Ammon's horn (tissue), 1 donor: ENCODE measurements at places on chromosomes 13 and 19.

- no peak for DNase-seq
These were observed 2.7 kb upstream of the PLA2G4C start for GRCh38 chr19:48113190-48113917.

DNA sequence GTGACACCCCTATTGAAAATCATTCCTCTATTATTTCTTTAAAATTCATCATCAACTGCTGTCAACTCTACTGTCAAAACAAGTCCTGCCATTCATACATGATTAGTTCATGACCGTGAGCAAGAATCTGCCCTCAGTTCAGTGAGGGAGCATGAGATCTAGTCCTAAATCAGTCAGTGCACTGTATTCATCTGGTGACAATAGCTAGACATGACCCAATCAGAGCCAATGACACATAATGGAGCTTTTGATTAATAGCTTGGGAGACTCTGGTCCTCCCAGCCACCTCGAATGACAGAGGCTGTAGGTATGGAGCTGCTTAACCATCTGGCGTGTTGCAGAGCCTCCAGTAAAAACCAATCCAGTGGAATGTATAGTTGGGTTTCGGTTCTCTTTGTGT, 46.9 kb upstream of the ARGLU1 start:
- no peak for DNase-seq

- DNase-seq: peak; percentile 36
These were observed at the start of gene TBXA2R for GRCh38 chr19:3606690-3607289. TSS of gene TBXA2R (minus strand) at chr19:3606875. CDS start at chr19:3600634, 6,241 bp downstream.

GRCh38 chr13:74867460-74867859, 614.5 kb downstream of the TBC1D4 start:
- DNase-seq: no peak

DNA sequence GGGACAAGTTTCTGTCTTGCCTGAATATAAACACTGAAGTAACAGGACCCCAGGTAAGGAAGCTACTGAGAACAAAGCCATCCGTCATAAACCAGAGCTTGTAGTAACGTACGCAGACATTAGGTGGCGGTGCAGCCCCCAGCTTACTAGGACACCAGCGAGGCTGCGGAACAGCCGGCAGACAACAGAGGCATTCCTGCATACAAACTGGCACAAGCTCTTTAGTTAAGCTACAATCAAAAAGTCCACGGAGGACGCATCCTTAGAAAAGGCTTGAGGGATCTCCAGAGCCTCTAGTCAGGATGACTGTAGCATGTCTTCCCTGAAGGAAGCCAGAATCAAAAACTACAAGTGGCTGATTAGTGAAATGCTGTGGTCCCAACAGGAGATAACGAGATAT, 26.2 kb downstream of the ZNF160 start:
- peak; percentile 91 for DNase-seq

DNA sequence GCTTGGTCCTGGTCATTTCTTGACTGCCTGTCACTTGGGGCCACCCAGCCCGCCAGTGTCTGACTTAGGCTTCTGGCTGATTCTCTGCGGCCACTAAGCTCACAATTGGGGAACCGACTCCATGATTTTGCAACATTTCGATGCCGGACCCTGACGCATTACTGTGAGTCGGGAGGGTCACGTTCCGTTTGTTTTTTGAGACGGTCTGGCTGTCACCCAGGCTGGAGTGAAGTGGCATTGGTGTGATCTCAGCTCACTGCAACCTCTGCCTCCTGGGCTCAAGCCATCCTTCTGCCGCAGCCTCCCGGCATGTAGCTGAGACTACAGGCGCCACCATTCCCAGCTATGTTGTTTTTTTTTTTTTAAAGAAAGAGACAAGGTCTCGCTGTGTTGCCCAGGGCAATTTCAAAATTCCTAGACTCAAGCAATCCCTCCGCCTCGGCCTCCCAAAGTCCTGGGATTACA, 3.2 kb upstream of the ADAT3 start:
- peak; percentile 61 for DNase-seq

DNA sequence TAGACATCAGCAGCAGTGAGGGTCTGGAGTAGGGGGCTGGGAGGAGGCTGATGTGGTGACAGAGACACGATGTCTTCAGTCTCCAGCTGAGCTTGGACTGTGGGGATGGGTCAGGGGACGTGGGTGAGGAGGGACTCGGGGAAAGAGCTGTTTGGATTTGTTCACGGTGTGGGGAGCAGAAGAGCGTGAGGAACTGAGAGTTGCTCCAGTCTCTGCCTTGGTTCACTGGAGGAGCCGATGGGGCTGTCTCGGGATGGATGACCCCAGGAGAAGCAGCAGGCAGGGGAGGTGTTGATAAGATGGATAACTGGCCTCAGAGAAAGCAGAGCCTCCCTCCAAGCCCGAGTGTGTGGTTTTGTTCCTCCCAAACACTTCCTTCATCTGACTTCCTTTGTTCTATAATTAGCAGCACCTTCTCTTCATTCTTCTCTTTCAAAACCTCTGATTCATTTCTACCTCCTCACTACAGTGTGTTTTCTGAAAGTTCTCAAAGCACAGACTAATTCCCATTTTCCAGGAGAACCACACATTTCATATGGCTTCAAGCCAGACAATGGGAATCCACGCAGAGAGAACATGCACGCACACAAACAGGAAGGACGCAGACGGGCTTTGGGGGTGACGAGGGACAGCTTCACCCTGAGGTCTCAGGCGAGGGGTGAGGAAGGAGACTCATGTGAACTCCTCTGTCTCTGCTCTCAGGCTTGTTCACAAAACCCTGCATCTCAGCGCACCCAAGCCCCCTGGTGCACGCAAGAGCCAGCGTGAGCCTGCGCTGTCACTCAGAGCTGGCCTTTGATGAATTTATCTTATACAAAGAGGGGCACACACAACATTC, 18.6 kb downstream of the LAIR2 start:
- DNase-seq: no peak

DNA sequence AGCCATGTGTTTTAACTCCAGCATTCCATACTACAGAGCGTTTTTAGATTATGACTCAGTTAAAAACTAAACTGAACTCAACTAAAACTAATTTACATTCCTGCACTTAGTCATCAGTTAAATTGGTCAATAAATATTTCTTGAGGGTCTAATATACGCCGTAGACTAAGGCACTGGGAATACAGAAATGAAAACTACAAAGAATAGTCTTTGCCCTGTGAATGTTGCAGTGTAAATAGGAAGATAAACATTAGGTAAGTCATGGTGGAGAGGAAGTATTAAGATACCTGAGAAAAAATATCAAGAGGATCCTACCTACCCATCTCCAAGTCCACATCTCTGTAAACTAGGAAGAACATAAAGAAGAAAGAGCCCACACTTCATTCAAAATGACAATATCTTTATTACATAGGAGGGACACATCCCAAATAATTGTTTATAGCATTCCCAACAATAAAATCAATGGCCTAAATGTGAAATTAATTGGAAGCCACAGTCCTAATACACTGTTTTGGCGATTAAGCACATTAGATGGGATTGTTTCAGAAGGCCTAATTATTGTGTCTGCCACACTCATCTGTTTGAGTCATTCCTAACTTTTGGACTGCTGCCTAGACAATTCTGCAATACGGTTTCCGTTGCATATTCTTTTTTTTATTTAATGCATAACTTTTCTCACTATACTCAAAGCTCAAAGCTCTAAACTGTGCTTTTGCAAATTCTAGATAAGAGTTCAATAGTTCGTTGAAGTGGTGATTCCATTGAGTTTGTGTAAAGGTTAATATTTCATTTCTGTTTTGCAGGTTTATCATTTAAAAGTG, 52.9 kb downstream of the MBNL2 start:
- DNase-seq: no peak

GRCh38 chr19:2661615-2662014, 40.9 kb downstream of the GNG7 start:
- DNase-seq: no peak

DNA sequence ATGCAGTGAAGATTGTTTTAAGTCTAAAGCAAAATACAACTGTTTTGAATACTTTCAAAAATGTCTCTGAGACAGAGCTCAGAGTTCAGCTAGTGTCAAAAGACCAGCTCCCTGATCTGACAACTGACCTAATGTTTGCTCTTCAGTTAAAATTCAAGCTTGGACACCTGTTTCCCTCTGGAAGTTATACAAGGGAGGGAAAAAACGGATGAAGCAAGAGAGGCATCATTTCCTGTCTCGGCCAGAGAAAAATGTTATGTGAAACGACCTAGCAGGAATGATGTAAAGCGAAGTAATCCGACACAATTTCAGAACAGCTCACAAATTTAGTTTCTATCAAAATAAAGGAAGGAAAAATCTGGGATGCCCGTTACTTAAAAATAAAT, 59.4 kb downstream of the ZAR1L start:
- no peak for DNase-seq

DNA sequence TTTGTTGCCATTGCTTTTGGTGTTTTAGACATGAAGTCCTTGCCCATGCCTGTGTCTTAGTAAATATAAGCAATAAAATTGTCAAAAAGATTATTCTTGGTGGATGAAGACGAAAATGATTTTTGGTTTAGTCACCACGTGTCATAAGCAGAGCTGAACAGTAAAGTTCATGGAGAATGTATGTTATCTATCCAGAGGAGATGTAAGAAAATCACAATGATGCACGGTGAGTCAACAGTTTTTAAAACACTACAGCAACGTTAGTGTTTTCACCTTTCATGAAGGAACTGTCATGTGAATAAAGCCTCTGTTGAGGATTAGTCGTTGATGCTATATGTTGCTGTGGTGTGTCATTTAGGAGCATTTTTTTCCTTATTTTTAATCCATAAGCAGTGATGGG, 137.6 kb downstream of the GPC6 start:
- DNase-seq: no peak
